Activated CD4-positive, alpha-beta T cell treated with anti-CD3 and anti-CD28 coated beads for 36 hours (primary cell): ENCODE measurements at places on chromosomes 1 and 21. TPM values are rescaled to one million over a fixed set of nuclear protein-coding genes. Genes with fewer than 3 reads are reported as not detected.

GRCh38 chr1:10663678-10664035 lies 132.8 kb downstream of the CASZ1 start:
- H3K27me3 ChIP-seq, result no peaks in the 10 kb centered on the region
- no peaks in the 10 kb centered on the region for H3K4me1 ChIP-seq
- no peak overlapping the region for H3K4me3 ChIP-seq
- no peak for DNase-seq

GRCh38 chr1:66764994-66765578 lies 12.8 kb downstream of the DYNLT5 start:
- no peak overlapping the region for H3K4me3 ChIP-seq
- H3K36me3 ChIP-seq, result no peaks in the 10 kb centered on the region
- H3K27me3 ChIP-seq, result no peaks in the 10 kb centered on the region
- peaks cover 22% of the 10 kb centered on the region for H3K4me1 ChIP-seq
- DNase-seq, result peak; percentile 69

DNA sequence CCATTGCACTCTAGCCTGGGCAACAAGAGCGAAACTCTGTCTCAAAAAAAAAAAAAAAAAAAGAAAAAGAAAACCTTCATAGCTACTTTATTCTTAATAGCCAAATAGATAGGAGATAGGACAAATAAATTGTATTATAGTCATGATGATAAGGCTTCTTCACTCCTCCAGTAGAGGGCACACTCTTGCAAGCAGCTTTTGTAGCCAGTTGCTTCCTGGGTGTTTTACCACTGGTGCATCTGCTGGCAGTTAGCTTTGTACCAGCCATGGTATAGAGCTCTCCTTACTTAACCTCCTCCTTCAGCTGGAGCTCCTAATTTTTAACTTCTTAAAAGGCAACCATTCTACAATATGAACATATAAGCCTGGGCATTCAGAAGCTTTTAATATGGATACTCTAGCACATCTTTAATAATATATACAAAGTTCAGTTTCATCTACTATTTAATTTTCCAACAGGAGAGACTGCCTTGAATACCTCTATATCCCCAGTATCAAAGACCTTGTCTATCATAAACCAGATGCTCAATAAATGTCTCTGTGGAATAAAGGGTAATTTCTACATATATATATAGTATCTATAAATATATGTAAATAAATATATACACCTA lies 35.8 kb downstream of the EVI5 start:
- no peaks in the 10 kb centered on the region for H3K36me3 ChIP-seq
- no peaks in the 10 kb centered on the region for H3K4me1 ChIP-seq
- H3K27ac ChIP-seq, result no peak overlapping the region
- H3K27me3 ChIP-seq, result no peaks in the 10 kb centered on the region

GRCh38 chr1:53046930-53047329 lies 15.1 kb upstream of the PODN start:
- peak overlapping the region; percentile 58 for H3K27ac ChIP-seq
- H3K36me3 ChIP-seq, result peaks cover 16% of the 10 kb centered on the region
- H3K27me3 ChIP-seq, result no peaks in the 10 kb centered on the region
- peaks cover 10% of the 10 kb centered on the region for H3K4me1 ChIP-seq

- H3K4me1 ChIP-seq, result peaks cover 18% of the 10 kb centered on the region
- H3K36me3 ChIP-seq, result peaks cover 4% of the 10 kb centered on the region
- DNase-seq, result no peak
These were observed 37.9 kb downstream of the PIK3R3 start for GRCh38 chr1:46094471-46095005.

GRCh38 chr1:66231217-66231616 lies 302.7 kb upstream of the SGIP1 start:
- peaks cover 6% of the 10 kb centered on the region for H3K27me3 ChIP-seq
- no peak for DNase-seq
- H3K36me3 ChIP-seq, result no peaks in the 10 kb centered on the region
- H3K27ac ChIP-seq, result no peak overlapping the region

GRCh38 chr1:210857705-210858104 lies 276.2 kb downstream of the KCNH1 start:
- H3K36me3 ChIP-seq, result no peaks in the 10 kb centered on the region
- no peak overlapping the region for H3K27ac ChIP-seq
- no peak overlapping the region for H3K4me3 ChIP-seq
- no peak for DNase-seq
- H3K27me3 ChIP-seq, result peaks cover 4% of the 10 kb centered on the region

DNA sequence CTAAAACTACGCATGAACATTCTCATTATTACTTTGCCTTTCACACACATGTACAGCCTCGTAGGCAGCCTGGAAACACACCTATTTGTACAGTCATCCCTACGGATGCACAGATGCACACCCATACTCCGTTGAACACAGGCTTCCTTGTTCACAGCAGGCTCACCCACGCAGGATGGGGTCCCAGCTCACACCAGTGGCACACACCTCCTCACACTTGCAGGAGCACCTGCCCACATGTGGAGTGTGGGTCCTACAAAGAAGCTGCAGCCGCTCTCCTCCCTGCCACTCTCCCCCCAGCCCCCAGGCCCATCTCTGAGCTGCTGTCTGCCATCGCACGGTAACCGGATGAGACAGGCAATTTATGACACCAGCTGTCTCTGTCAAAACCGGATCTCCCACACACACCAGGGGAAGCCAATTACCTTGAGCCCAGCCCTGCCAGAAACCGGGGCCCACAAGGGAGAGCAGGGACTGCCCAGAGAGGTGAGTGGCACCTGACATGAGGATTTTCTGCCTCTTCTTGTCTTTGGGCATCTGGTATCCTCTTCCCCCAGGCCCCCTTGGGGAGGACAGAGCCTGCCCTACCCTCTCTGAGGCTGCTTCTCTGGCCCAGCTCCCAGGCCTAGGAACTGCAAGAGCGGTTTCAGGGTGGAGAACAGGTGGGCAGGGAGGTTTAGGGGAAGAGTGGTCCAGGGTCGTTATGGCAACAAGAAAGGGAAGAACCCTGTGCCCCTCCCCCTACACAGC lies 175.4 kb downstream of the IGSF21 start:
- peaks cover 18% of the 10 kb centered on the region for H3K27me3 ChIP-seq
- H3K4me3 ChIP-seq, result no peak overlapping the region
- no peaks in the 10 kb centered on the region for H3K36me3 ChIP-seq
- no peak for DNase-seq
- no peak overlapping the region for H3K27ac ChIP-seq

- peak overlapping the region; percentile 89 for H3K4me3 ChIP-seq
- peak overlapping the region; percentile 90 for H3K27ac ChIP-seq
- DNase-seq, result no peak
- peaks cover 15% of the 10 kb centered on the region for H3K36me3 ChIP-seq
- H3K27me3 ChIP-seq, result no peaks in the 10 kb centered on the region
These were observed 405 bp upstream of the RAB29 start for GRCh38 chr1:205775717-205776056.

- no peak overlapping the region for H3K4me3 ChIP-seq
- H3K27ac ChIP-seq, result no peak overlapping the region
- peaks cover 16% of the 10 kb centered on the region for H3K36me3 ChIP-seq
- no peaks in the 10 kb centered on the region for H3K27me3 ChIP-seq
- DNase-seq, result no peak
These were observed 48.3 kb downstream of the CD46 start for GRCh38 chr1:207799989-207800648.

DNA sequence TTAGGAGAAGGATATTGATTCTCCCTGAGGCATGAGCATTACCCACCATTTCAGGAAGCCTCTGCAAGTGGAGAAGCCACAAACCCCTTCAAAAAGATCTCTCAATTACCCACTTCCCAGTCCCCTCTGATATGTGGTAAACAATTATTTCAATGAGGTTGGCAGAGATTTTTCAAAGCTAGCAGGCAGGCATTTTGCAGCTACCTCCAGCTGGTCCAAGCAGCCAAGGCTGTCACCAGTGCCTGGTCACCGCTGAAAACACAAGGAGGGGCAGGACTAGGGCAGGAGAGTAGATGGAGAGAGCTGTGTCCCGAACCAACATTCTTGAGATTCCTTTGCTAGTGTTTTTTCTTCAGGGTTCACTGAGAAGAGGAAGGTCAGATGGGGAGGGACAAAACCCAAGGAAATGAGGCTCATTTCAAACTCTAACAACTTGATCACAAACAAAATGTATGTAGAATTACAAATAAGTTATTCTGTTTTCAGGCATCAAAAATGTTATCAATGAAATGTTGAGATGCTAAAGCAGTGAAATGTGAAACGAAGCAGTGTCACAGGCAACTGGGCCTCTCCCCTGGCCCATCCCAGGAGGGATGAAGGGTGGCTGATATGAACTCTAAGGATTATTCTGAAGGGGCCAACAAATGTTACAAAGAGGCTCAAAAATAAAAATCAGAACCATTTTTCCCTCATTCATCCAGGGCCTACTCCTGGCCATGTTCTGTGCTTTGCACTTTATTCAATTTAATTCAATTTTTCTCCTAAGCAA lies 22.3 kb downstream of the APP start:
- no peak overlapping the region for H3K27ac ChIP-seq
- H3K36me3 ChIP-seq, result peaks cover 5% of the 10 kb centered on the region
- DNase-seq, result no peak
- peaks cover 22% of the 10 kb centered on the region for H3K4me1 ChIP-seq

DNA sequence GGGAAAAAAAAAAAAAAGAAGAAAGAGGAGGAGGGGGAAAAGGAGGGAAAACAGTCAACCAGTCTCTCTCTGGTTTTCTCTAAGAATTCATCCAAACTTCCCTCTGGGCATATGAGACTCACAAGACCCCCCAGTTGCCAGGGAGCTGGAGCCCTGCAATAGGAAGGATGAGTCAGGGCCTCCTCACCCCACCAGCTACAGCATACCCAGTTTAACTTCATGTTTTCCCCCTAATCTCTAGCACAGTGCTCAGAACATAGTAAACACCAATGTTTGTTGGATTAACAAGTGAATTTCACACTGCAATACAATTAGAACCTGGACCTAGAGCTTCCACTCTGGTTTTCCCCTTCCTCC lies 7.8 kb downstream of the F11R start:
- peak overlapping the region; percentile 91 for H3K27ac ChIP-seq
- H3K4me1 ChIP-seq, result peaks cover 31% of the 10 kb centered on the region
- H3K27me3 ChIP-seq, result no peaks in the 10 kb centered on the region
- no peaks in the 10 kb centered on the region for H3K36me3 ChIP-seq

DNA sequence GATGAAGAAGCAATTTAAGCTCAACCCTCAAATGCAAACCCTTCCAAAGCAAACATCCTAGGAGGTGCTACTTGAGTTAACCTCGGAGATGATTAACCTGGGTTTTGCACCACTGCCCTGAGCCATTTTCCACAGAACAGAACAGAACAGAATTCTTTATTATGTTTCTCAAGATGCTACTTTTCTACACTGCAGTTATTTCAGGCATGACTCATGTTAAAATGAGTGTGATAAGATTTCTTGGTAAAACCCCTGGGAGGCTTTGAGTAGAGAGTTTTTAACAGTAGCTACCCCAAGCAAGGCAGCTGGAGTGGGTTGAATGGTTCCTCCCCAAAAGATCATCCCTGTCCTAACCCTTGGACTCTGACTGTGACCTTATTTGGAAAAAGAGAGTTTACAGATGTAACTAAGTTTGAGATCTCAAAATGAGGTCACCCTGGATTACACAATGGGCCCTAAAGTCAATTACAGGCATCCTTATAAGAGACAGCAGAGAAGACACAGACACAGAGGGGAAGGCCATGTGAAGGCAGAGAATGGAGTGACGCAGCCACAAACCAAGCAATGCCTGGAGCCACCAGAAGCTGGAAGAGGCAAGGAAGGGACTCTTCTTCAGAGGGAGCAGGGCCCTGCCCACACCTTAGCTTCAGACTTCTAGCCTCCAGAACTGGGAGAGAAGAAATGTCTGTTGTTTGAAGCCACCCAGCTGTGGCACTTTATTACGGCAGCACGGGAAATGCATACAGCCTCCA lies 153.4 kb downstream of the ETS2 start:
- peak; percentile 46 for DNase-seq
- peak overlapping the region; percentile 85 for H3K27ac ChIP-seq
- peaks cover under 1% of the 10 kb centered on the region for H3K27me3 ChIP-seq
- H3K36me3 ChIP-seq, result no peaks in the 10 kb centered on the region
- H3K4me3 ChIP-seq, result no peak overlapping the region

- DNase-seq, result peak; percentile 58
- H3K4me1 ChIP-seq, result peaks cover 16% of the 10 kb centered on the region
- H3K27me3 ChIP-seq, result no peaks in the 10 kb centered on the region
- H3K4me3 ChIP-seq, result no peak overlapping the region
These were observed 20.9 kb downstream of the POFUT2 start for GRCh38 chr21:45266518-45267389.

- H3K4me1 ChIP-seq, result no peaks in the 10 kb centered on the region
- no peak overlapping the region for H3K27ac ChIP-seq
- no peaks in the 10 kb centered on the region for H3K27me3 ChIP-seq
- peaks cover 14% of the 10 kb centered on the region for H3K36me3 ChIP-seq
- DNase-seq, result no peak
- no peak overlapping the region for H3K4me3 ChIP-seq
These were observed 32.7 kb downstream of the BEND5 start for GRCh38 chr1:48744032-48744431.

- H3K4me1 ChIP-seq, result peaks cover 12% of the 10 kb centered on the region
- no peak overlapping the region for H3K27ac ChIP-seq
- H3K4me3 ChIP-seq, result no peak overlapping the region
These were observed 5.1 kb upstream of the GJA4 start for GRCh38 chr1:34787461-34788420.

GRCh38 chr1:93680420-93681100 lies 1.1 kb downstream of the BCAR3 start:
- no peak overlapping the region for H3K27ac ChIP-seq
- H3K27me3 ChIP-seq, result peaks cover 44% of the 10 kb centered on the region
- no peaks in the 10 kb centered on the region for H3K36me3 ChIP-seq
- peaks cover 9% of the 10 kb centered on the region for H3K4me1 ChIP-seq
- peak; percentile 76 for DNase-seq

- H3K36me3 ChIP-seq, result no peaks in the 10 kb centered on the region
- no peak overlapping the region for H3K27ac ChIP-seq
- no peak overlapping the region for H3K4me3 ChIP-seq
- no peak for DNase-seq
- no peaks in the 10 kb centered on the region for H3K27me3 ChIP-seq
These were observed 6.7 kb downstream of the NCMAP start for GRCh38 chr1:24562625-24563024.

- no peak overlapping the region for H3K27ac ChIP-seq
- no peaks in the 10 kb centered on the region for H3K27me3 ChIP-seq
- DNase-seq, result no peak
These were observed 28.6 kb downstream of the CAMSAP2 start for GRCh38 chr1:200767321-200767720.

DNA sequence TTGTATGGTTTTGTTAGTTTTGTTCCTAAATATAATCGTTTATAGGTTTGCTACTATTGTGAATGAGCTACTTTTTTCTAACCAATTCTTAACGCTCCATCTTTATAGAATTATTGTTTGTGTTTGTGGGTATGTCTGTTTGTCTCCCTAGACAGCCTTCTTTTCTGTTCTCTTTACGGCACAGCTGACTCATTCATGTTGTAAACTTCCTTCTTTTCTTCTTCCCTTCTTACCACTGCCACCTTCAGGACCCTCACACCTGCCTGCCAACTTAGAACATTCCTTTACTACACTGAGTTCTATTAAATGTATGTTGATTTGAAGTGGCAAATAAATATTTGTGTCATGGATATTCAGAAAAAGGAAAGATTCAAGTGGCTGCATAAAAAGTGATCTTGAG lies 29.1 kb downstream of the AK5 start:
- H3K4me1 ChIP-seq, result peaks cover 62% of the 10 kb centered on the region
- H3K4me3 ChIP-seq, result no peak overlapping the region
- peaks cover 15% of the 10 kb centered on the region for H3K36me3 ChIP-seq
- peak overlapping the region; percentile 8 for H3K27ac ChIP-seq
- no peak for DNase-seq
- H3K27me3 ChIP-seq, result no peaks in the 10 kb centered on the region

EMC1 gene
- 59.0 TPM for total RNA-seq

KLHDC9 gene
- total RNA-seq, result 0.39 TPM

INTS3 gene
- 58.0 TPM for total RNA-seq

RBM11 gene
- total RNA-seq, result 5.1 TPM

BGLAP gene
- 2.4 TPM for total RNA-seq

TRIM45 gene
- 0.62 TPM for total RNA-seq

AGT gene
- not detected for total RNA-seq

NR1I3 gene
- total RNA-seq, result not detected

MANEAL gene
- total RNA-seq, result 1.0 TPM
